ENCODE measurements at places on chromosomes 3 and 15. TPM values are rescaled to one million over a fixed set of nuclear protein-coding genes. Genes with fewer than 3 reads are reported as not detected.

The EOMES gene
- not detected for total RNA-seq

The SLC9C1 gene
- total RNA-seq: not detected

The IQCF6 gene
- not detected for total RNA-seq

The CADPS gene
- under 0.01 TPM for total RNA-seq

The SETD2 gene
- 20.5 TPM for total RNA-seq

The CELSR3 gene
- total RNA-seq: 0.15 TPM

The IDH2 gene
- 65.4 TPM for total RNA-seq
